ENCODE measurements at places on chromosomes 16 and 17.

DNA sequence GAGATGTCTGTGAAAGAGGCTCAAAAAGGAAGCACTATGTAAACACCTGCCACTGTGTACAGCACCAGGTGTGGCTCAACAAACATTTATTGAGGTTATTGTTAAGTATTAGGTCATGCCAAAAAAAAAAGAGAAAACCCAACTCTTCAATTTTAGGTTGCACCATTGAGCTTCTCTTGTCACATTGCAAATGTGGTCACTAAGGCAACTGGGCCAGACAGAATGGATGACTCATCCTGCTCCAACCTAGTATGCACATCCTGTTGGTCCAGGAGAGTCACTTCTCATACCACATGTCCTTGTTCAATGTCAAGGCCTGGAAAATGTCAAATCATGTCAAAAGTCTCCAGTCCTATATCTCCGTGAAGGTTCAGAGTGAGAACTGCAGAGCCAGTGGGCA, 25.0 kb downstream of the HOXB1 start:
- DNase-seq = peak; percentile 29
- H3K4me3 ChIP-seq = no peak overlapping the region
- peaks cover 21% of the 10 kb centered on the region for H3K4me1 ChIP-seq
- H3K27me3 ChIP-seq = peaks cover 6% of the 10 kb centered on the region
- H3K27ac ChIP-seq = peak overlapping the region; percentile 55

DNA sequence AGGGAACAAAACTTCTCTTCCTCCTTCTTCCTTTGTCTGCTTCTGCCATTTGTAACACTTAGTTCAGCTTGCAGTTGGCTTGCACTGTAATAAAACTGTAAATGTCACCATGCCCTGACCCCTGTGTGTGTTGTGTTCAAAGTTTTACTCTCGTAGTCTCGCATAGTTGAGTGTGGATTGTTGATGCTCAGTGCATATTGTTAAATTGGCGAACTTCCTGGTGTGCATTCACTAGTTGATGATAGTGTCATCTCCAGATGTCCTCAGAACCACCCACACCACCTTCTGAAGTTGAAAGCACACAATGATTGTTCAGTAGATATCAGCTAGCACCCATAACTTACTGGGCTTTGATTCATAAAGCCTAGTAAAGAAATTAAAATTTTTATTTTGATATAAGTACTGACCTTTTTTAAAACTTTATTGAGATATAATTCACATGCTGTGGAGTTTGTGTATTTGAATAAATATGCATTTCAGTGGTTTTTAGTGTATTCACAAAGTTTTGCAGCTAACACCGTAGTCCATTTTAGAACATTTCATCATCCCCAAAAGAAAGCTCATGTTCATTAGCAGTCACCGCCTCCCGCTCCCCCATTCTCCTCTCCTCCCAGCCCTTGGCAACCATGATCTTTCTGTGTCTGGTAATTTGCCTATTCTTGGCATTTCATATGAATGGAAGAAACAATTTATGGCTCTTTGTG, 25.0 kb downstream of the USP10 start:
- peaks cover 77% of the 10 kb centered on the region for H3K4me1 ChIP-seq
- H3K27me3 ChIP-seq = no peaks in the 10 kb centered on the region

DNA sequence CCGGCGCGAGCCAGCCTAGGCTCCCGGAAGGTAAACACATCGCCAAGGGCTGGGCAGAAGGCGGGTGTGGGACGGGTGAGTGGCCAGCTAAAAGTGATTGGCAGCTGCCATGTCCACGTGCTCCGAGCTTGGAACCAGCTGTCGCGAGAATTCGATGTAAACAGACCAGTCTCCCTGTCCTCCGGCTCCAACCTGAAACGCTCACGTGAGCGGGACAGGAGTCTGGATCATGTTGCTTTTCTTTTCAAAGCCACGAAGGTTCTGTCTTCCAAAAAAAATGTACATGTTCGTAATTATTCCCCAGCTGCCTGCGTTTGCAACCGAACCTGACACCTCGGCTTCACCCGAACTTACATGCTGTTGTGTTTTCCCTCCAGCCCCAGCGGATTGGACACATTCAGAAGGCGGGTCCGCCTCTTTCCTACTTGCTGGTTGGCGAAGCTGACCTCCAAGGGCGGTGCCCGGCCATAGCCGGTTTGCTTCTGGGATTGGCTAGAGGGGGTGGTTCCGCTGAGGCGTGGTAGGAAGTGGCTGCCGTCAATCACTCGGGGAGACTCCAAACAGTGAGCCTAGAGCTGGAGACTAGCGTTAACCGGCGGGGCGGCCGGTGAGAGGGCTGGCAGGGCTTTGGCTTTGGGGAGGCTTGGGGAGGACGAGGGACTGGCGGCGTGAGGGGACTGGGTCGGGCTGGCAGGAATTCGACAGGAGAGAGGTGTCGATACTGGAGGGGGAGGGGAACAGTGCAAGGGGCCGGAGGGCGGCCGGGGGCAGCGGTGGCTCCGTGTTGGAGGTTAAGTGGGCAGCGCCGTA, at the start of gene BCAS3:
BCAS3 (plus strand) TSS at position 544 of the 810 bp plus-strand sequence.
- no peaks in the 10 kb centered on the region for H3K27me3 ChIP-seq
- H3K27ac ChIP-seq = peak within 1 kb of the TSS; percentile 82
- H3K4me1 ChIP-seq = peaks cover 19% of the 10 kb centered on the region
- H3K36me3 ChIP-seq = no peaks in the 10 kb centered on the region
- DNase-seq = peak; percentile 94

DNA sequence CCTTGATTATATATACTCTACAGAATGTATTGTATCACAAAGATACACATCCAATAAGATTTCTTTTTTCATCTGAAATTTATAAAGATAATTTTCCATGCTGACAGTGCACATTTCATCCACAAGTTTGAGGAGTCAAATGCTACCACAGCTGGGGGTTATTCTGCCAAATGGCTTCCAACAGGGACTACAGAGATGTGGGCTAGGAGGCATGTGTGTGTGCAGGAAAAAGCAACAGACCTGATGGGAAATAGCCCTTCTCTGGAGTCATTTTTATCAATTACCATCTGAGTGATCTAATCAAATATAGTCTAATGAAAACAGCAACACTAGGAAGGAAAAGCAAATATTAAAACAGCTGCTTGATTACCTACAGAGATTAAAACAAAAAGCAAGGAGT, 290.5 kb downstream of the CEP112 start:
- H3K27ac ChIP-seq = no peak overlapping the region
- no peak for DNase-seq
- no peaks in the 10 kb centered on the region for H3K36me3 ChIP-seq
- no peaks in the 10 kb centered on the region for H3K27me3 ChIP-seq
- no peak overlapping the region for H3K4me3 ChIP-seq
- no peaks in the 10 kb centered on the region for H3K4me1 ChIP-seq

- no peak overlapping the region for H3K27ac ChIP-seq
- H3K4me3 ChIP-seq = peak overlapping the region; percentile 32
- no peaks in the 10 kb centered on the region for H3K36me3 ChIP-seq
- H3K4me1 ChIP-seq = peaks cover 14% of the 10 kb centered on the region
- DNase-seq = peak; percentile 28
- peaks cover 46% of the 10 kb centered on the region for H3K27me3 ChIP-seq
These were observed 70.5 kb downstream of the RBBP6 start for GRCh38 chr16:24609740-24610415.

GRCh38 chr17:49241692-49242397, 11.3 kb upstream of the PHOSPHO1 start:
- no peaks in the 10 kb centered on the region for H3K27me3 ChIP-seq
- H3K4me3 ChIP-seq = no peak overlapping the region
- no peak overlapping the region for H3K27ac ChIP-seq
- H3K36me3 ChIP-seq = no peaks in the 10 kb centered on the region

GRCh38 chr16:79163691-79164387, 436.7 kb downstream of the MAF start:
- peaks cover 6% of the 10 kb centered on the region for H3K36me3 ChIP-seq
- H3K4me1 ChIP-seq = peaks cover 11% of the 10 kb centered on the region
- no peak for DNase-seq
- H3K27me3 ChIP-seq = no peaks in the 10 kb centered on the region
- H3K27ac ChIP-seq = no peak overlapping the region

DNA sequence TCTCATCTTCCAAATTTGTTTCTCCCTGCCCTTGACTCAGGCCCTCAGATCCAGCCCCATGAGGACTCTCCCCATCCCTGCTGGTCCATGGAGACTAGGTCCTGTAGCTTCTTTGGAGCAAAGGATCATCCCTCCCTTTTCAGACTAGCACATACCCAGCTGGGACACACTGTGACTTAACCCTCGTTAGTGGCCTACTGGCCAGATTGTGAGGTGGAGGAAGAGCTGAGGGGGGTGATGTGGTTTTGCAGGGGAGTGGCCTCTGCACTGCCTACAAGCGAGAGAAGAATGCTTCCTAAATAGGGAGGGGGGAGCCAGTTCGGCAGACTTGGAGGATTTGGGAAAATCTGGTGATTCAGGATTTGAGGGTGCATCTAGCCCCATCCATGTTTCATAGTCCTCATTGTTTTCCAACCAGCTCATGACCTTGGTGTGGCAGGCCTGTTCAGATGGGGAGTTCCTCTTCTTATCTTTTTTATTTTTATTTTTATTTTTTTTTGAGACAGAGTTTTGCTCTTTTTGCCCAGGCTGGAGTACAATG, 47.8 kb upstream of the SLC47A1 start:
- H3K27ac ChIP-seq = no peak overlapping the region
- no peak overlapping the region for H3K4me3 ChIP-seq
- no peak for DNase-seq
- no peaks in the 10 kb centered on the region for H3K36me3 ChIP-seq

DNA sequence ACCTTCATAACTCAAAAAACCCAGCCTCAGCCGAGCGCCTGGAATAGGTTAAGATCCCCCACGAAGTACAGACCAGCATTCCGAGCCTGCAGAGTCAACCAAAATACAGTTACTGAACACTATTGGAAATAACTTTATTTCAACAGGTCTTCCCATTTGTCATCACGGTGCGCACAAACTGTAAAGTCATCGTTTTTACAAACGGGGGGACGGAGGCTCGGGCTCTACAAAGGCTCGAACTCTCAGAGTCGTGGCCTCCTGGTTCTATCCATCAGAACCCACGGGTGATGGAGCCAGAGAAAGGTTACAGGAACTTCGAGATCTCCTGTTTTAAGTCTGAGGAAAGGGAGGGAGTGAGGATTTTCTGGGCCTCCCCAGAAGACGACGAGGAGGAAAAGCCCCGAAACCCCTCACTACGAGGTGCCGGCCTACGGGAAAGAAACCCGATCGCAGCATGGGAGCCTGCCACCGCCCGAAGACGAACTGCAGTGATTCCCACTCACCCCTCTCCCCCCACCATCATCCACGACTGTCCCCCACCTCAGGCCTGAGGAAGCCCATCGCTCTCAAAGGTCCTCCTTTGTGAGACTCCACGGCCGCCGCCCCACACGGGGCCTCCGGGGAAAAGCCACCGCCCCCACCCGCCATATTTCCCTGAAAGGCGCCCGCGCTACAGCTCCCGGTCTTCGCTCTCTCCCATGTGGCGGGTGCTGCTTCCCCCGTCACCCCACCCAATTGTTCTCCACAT, 917 bp downstream of the YWHAE start:
- H3K27ac ChIP-seq = peak overlapping the region; percentile 100
- H3K4me1 ChIP-seq = peaks cover 44% of the 10 kb centered on the region
- H3K4me3 ChIP-seq = peak overlapping the region; percentile 100
- H3K36me3 ChIP-seq = peaks cover 36% of the 10 kb centered on the region
- H3K27me3 ChIP-seq = peaks cover 2% of the 10 kb centered on the region

DNA sequence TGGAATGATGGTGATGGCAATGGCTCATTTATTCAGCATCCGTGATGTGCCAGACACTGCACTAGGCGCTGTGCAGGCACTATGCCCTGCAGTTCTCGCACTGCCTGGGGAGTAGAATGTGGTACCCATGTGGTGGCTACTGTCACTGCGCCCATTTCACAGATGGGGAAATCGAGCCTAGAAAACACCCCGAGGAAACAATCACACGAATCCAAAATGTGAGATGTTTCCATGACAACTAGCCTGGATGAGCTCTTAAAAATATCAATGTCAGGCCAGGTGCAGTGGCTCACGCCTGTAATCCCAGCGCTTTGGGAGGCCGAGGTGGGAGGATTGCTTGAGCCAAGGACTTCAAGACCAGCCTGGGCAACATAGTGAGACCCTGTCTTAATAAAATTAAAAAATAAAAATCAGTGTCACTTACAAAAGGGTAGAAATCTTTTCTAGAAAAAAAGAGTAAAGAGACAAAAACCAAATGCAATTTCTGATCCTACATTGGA, 57.9 kb upstream of the TNRC6A start:
- H3K4me1 ChIP-seq = peaks cover 47% of the 10 kb centered on the region
- peaks cover 18% of the 10 kb centered on the region for H3K27me3 ChIP-seq
- no peak for DNase-seq
- no peak overlapping the region for H3K27ac ChIP-seq

GRCh38 chr17:30274887-30275286, 16.9 kb downstream of the BLMH start:
- no peaks in the 10 kb centered on the region for H3K27me3 ChIP-seq
- H3K4me3 ChIP-seq = no peak overlapping the region
- no peak for DNase-seq
- H3K36me3 ChIP-seq = peaks cover 61% of the 10 kb centered on the region
- H3K4me1 ChIP-seq = peaks cover 5% of the 10 kb centered on the region

DNA sequence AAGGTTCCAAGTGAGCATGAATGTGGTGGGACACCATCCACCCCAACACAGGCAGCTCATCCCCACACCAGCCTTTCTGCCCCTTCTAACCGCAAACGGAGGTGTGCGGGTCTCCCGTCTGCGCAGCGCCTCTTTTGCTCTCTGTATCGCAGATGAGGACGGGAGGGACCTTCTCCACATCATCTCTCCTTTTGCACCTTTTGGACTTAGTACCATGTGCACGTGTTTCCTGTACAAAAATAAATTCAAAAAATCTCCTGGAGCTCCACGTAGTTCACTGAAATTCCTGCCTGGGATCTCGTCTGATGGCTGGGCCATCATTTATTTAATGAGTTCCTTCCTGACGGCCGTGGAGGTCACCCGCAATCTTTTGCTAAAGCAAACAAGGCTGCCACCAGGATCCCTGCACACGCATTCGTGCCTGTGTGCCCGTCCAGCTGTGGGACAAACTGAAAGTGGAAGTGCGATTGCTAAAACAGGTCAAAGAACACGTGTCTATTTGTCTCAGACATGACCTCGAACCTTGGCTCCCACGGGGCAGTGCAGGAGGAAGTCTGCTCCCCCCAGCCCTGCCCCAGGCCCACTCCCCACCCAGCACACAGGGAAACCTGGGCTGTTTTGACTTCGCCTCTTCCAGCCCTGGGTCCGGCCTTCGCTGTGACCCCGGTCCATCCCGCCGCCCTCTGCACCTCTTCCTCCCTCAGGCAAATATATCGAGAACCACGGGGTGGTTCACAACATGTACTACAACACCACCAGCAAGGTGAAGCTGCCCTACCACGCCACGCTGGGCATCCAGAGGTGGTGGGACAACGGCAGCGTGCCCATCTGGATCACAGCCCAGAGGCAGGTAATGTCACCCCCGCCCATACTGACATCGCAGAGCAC, 2.3 kb downstream of the ENPP7 start:
- no peak overlapping the region for H3K27ac ChIP-seq
- peaks cover 6% of the 10 kb centered on the region for H3K4me1 ChIP-seq
- H3K4me3 ChIP-seq = no peak overlapping the region
- DNase-seq = no peak
- H3K27me3 ChIP-seq = no peaks in the 10 kb centered on the region
- no peaks in the 10 kb centered on the region for H3K36me3 ChIP-seq
